Esophagus muscularis mucosa (tissue), 4 donors: ENCODE measurements at places on chromosomes 13 and 19. TPM values are rescaled to one million over a fixed set of nuclear protein-coding genes. Genes with fewer than 3 reads are reported as not detected.

- DNase-seq = no peak
These were observed 30.5 kb downstream of the VAV1 start for GRCh38 chr19:6803036-6803404.

- DNase-seq = peak; percentile 7
These were observed 53.1 kb upstream of the CYSLTR2 start for GRCh38 chr13:48600374-48601364.

GRCh38 chr13:39765801-39766463 is 110.5 kb downstream of the COG6 start:
- no peak for DNase-seq

DNA sequence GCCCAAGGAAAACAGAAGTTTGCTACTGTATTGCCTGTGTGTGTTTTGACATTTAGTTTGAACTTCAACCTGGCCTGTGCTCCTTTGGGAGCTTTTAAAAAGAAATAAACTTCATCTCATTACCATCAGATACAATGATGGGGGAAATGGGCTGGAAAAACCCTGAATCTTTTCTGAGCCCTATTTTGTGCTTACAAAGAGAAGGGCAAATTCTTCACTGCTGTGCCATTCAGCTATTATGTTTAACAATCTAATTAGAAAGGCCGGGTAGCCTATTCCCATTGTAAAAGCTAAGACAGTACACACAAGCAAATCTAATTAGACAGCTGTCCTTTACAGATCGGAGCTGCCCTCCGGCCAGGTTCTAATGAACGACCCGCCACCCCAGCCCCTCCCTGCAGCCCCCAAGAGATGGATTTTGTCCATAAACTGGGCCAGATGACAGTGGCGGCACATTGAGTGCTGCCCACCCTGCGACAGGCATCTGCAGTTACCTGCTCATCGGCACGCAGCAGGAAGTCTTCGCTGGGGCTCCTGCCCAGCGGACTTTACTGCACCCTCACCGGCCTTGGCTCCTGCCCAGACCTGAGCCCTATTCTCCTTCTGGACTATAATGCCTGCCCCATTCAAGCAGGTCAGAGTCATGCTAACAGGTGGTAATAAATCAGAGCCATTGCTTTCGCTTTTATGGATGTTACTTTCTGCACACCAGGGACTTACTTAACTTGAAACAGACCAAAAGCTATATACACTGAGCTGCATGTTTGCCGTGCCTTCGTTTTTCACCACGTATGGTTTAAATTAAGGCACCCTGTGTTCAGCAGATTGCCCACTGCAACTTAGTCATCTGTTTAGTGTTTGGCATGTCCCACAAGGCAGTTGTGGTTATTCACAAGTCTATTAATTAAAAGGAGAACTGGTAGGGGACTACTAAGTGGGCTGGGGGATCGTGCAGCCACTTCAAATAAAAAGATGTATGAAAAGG is 549.6 kb downstream of the FGF9 start:
- no peak for DNase-seq

DNA sequence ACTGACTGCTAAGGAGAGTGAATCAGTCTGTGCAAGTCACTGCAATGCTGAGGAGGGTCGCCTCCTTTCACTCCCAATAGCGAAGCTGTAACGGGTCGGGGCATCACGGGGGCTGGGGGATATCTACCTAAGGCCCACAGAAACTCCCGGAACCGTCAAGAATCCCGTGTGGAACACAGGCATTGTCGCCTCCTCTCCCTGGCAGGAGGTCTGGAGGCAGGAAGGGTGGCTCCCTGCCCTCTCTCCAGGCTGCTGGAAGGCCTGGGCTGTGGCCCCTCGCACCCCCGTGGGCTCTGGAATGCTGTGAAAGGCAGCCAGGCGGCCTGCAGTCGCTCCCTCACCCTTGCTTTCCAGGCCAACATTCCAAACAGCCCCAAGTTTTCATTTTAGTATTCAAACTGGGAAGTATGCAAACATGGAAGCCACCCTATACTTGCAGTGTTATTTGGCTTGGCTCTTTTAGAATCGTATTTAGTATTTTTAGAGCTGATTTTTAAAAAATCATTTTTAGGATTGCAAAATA is 109.4 kb downstream of the CRYL1 start:
- no peak for DNase-seq

GRCh38 chr13:59730026-59730425 is 433.7 kb downstream of the DIAPH3 start:
- DNase-seq = no peak

- no peak for DNase-seq
These were observed 14.0 kb downstream of the SCGB2B2 start for GRCh38 chr19:34662919-34663318.

Gene DUS3L
- total RNA-seq = 27.4 TPM

Gene HSPH1
- total RNA-seq = 43.2 TPM
